ENCODE measurements at places on chromosomes 16 and 17.

DNA sequence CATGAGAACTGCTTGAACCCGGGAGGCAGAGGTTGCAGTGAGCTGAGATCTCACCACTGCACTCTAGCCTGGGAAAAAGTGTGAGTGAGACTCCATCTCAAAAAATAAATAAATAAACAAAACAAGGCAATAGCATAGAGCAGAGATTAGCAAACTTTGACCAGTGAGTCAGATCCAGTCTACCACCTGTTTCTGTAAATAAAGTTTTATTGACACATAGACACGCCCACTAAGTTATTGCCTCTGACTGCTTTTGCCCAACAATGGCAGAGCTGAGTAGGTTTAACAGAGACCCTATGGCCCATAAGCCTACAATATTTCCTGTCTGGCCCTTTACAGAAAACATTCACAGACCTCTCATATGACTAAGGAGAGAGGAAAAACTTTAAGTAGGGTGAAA is 44.3 kb downstream of the XYLT1 start:
- DNase-seq, result no peak

- DNase-seq, result no peak
Observed at GRCh38 chr17:80438806-80439205, 23.8 kb downstream of the ENDOV start.

DNA sequence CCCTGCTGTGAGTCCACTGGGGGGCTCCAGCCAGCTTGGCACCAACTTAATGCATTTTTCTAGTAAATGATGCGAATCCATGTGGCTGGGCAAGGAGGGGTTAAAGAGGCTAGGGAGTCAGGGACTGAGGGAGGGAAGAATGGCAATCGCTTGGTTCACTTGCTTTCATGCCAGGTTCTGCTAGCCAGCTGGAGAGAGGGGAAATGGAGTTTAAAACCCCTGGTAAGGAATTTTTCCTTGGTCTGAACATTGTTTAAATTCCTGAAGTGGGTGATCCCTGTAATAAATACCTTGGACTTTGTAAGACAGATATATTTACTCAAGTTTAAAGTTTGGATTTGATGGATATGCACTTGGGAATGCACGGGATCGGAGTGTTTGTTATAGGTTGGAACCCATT is 22.8 kb downstream of the ANKFN1 start:
- DNase-seq, result no peak

DNA sequence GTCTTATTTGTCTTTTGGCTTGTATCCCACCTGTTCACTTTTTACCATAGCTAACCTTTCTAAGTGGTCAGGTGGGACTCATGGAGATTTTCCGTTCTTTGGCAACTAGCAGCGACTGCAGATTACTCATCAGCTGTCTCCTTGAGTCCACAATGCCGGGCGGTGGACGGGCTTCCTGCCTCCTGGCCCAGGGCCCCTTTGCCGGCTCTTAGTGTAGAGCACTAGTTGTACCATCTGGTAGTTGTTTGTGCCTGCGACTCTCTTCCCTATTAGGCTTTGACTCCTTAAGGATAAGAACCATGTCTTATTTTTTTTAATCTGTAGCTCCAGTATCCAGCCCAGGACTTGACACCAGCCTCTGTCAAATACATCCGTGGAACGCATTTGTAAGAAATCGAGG is 399.9 kb downstream of the WWOX start:
- no peak for DNase-seq

DNA sequence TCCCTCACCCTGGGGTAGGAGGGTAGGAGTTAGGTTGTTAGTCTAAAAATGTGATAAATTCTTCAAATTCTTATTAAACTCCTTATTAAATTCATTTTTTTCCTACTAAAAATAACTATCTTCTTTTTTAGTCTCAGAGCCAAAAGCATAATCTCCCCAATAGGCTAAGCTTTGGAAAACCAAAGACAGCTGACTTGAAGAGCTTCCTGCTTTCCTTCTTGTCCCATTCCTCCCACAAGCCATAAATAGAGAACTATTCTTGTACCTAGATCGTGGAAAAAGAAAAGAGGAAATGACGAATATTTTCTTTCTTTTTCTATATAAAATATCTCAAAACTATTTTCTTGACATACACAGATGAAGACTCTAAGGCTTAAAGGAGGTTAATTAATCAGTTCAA is 486.9 kb downstream of the CDH8 start:
- no peak for DNase-seq

DNA sequence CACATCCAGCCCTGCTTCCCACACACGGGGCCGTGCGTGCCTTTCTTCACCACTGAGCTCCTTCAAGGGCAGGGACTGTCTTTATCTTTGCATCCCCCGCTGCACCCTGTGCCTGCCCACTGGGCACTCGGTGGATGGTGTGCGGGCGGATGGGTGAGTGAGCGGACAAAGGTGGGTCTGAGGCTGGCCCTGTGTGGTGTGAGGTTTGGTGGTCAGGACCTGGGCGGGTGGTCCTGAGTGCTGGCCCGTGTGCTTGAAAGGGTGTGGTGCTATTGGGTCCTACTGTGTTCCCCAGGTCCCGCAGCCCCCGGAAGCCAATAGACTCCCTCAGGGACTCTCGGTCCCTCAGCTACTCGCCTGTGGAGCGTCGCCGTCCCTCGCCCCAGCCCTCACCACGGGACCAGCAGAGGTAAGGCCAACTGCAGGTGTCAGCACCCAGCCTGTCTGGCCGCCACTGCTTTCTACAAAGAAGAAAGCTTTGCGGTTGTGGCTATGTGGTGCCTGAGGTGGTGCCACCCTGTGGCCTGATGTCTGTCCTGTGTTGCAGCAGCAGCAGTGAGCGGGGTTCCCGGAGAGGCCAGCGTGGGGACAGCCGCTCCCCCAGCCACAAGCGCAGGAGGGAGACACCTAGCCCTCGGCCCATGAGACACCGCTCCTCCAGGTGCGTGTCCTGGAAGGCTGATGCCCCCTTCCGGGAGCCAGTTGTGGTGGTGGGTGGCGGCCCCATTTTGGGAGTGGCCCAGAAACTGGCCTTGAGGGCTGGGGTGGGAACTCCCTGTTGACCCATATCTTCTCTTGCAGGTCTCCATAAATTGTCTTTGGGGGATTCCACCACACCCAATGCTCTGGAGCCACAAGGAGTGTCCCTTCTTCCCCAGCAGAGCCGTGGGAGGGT is 6.8 kb downstream of the ELOB start:
- no peak for DNase-seq

DNA sequence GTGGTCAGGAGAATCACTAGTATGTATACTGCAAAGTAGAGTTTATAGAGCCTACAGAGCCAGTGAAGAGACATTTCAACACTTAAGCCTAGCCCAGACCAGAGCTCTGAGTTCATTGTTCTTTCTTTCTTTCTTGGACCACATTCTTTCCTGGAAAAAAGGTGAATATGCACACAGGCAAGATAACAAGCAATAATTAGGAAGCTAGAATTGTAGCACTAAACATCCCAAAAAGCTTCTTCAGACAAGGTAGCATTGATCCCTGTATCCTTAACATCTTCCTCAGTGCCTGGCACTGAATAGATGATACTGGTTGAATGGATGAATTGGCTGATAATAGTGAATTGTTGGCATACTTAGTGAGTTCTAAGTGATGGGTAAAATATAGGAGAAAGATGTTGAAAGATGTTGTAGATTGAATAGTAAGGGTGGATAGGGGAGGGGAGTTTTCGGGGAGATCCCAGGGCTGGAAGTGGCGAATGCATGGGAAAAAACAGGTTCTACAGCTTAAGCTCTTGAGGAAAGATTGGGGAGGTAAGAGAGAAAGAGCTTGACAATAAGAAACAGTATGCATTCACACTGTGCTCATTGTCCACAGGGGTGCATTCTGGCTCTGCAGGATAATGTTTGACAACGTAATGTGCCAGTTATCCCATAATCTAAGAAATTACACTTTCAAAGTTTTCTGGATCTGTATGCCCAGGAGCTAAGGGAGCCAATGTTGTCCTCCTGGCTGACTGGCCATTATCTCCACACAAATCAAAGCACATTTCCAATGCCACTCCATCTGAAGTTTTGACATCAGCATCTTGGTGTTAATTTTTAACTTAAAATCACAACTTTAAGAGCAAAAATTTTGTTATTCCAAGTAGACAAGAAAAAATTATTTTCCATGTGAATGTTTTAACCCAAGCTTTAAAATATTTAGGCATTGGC is 35.6 kb downstream of the TUBD1 start:
- DNase-seq, result no peak

DNA sequence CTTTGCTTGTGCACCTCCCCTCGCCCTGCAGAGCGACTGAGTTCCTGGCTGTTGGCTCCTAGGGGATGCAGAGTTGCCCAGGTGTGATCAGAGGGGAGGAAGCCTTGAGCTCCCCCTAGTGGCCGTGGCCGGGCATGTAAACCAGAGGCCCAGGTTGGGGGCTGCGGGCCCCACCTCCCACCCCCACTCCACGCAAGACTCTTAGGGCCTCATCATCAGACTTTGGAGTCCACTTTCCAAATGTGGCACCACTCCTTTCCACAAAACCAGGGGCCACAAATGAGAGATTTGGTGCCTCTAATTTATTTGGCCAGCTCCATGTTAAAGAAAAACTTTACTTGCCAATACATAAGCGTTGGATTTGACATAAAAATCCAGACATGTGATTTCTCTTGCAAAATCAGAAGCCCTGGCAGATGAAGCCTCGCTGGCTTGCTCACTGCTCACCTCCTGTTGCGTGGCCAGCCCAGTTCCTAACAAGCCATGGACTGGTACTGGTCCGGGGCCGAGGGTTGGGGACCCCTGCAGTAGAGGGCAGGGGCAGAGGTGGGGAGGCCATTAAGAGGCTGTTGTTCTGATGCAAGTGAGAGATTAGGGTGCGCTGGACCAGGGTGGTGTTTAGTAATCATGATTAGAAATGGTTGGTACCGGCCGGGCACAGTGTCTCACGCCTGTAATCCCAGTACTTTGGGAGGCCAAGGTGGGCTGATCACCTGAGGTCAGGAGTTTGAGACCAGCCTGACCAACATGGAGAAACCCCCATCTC is 28.7 kb upstream of the GAS7 start:
- DNase-seq, result peak; percentile 7

DNA sequence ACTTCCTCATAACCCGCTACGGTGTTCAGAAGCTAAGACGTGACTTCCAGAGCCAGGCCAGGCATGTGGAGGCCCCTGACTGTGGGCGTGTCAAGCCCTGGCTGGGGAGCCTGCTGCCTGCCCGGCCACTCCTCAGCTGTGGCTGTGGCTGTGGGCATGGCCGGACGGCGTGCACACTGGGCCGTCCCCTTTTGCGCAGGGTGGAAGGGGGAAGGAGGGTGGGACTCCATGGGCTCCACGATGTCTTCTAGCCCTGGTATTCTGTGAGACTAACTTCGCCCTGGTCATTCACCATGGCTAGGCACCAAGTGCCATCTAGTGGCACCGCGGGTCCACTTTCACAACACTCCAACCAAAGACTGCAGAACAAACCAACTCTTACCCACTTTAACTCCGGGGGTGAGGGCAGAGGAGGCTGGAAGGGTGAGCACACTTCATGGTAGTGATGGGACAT is 67.9 kb downstream of the N4BP1 start:
- no peak for DNase-seq

DNA sequence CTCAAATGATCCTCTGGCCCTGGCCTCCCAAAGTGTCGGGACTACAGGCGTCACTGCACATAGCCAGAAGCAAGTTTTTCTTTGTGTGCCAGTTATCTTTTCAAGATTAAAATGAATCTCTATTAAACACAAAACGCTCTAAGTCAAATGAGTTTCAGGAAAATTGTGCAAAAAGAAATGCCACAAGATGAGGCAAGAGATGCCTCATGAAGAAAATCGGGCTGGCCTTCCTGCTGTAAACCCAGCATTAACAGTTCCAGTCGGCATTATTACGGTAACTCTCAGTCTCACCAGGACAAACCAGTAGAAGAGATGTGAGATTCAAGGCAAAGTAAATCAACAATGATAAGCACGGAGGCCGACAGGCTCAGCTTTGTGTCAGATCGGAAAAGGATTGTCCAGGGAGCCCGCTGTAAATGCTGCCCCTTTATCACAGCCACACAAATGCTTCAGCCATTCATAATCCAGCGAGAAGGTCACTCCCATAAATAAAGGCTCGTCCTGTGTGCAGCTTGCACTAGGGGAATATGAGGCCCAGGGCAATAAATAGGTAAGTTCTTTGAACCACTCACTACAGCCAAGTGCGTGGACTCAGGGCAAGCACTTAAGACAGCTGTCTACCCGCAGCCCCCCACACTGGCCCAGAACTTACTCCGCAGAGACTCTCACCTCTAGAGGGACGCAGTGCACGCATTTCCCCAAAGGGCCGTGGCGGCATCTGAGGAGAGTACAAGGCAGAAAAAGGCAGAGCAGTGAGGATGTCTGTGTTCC is 27.2 kb downstream of the NPLOC4 start:
- DNase-seq, result no peak

GRCh38 chr17:69363488-69364210 is 36.7 kb upstream of the ABCA5 start:
- DNase-seq, result no peak

- DNase-seq, result no peak
Observed at GRCh38 chr17:60471451-60471850, 49.2 kb downstream of the CHCT1 start.

- no peak for DNase-seq
Observed at GRCh38 chr17:81529437-81529803, 1.2 kb downstream of the FSCN2 start.

- no peak for DNase-seq
Observed at GRCh38 chr16:66359811-66360608, 6.5 kb upstream of the CDH5 start.

- no peak for DNase-seq
Observed at GRCh38 chr17:44801880-44802279, 28.2 kb downstream of the GJC1 start.

DNA sequence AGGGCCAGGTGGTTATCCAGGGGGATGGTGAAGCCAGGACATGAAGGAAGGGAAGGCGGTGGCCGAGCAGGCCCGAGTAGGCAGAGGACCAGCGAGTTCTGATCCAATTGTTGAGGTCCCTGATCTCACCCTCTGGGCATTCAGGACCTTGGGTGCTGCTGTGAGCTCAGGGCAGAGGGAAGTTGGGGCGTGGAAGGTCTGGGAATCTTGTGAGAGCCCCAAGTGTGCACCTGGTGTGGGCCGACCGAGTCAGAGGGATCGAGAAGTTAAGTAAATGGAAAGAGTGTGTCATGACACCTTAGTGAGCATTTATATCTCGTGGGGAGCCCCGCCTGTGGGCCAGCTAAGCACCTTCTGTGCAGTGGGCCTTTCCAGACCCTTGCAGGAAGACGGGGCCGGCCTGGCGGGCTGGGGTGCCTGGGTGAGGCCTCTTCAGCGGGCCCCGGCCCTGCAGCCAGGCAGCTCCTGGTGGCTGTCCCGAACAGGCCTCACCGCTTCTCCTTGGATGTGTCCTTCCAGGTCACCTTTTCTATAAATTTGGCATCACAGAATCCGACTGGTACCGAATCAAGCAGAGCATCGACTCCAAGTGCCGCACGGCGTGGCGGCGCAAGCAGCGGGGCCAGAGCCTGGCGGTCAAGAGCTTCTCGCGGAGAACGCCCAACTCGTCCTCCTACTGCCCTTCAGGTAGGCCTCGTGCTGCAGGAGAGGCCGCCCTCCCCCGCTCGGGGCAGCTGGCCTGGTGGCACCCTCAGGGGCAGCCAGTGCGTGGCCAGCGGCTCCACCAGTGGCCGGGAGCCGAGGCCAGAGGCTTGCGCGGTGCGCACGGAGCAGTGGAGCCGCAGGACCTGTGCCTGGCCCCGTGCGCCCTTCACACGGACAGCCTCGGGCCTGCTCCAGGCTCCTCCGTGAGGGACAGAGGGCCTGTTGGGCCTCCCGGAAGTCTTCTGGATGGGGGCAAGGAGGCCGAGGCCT is 76.0 kb downstream of the BANP start:
- DNase-seq, result no peak

GRCh38 chr16:3655396-3656159 is 1.1 kb downstream of the DNASE1 start:
- no peak for DNase-seq
